ENCODE measurements at places on chromosomes 5 and 9.

DNA sequence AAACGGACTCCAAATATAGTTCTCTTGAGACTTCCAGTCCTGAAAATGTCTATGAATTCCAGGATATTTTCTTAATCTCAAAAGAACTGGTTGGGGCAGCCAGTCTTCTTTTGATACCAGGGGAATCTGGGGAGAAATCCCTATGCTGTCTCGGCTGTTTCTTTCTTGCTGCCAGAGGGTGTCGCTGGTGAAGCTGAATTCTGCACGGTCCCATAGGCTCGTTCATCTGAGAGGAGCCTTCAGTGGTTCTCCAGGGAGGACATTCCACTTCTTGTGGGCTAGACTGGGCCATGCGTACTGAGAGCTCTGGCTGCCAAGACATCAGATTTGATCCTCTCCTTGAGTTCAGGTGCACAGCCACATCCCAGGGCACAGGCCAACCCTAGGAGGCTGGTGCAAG is 155.0 kb upstream of the CLINT1 start:
- DNase-seq: no peak

GRCh38 chr5:89816038-89816437 is 593.5 kb downstream of the CETN3 start:
- no peak for DNase-seq

- no peak for DNase-seq
These were observed 694.3 kb downstream of the NR2F1-AS1 start for GRCh38 chr5:92886751-92887150.

- DNase-seq: no peak
These were observed 36.7 kb downstream of the ZNF618 start for GRCh38 chr9:113912816-113913215.

GRCh38 chr9:98428454-98428853 is 173.0 kb upstream of the TBC1D2 start:
- no peak for DNase-seq

GRCh38 chr5:133236976-133237375 is 185.2 kb downstream of the HSPA4 start:
- no peak for DNase-seq

DNA sequence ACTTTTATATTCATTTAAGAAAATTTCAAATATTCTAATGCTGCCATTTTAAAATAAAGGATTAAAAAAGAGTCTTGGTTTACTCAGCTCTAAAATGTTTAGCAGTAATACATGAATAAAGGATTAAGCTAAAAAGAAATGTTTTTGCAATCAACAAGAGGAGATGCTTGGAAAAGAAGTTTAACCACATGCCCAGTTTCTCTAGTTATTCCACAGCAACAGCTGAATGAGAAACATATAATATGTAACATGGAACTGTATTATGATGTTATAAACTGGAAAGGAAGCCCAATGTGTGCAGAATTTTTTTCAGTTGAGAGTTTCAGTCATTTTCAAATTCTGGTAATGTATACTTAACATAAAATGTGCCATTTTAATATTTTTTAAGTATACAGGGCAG is 76.5 kb upstream of the ALDH1A1 start:
- DNase-seq: no peak

- peak; percentile 63 for DNase-seq
These were observed 43.1 kb downstream of the BOD1 start for GRCh38 chr5:173573126-173573960.

DNA sequence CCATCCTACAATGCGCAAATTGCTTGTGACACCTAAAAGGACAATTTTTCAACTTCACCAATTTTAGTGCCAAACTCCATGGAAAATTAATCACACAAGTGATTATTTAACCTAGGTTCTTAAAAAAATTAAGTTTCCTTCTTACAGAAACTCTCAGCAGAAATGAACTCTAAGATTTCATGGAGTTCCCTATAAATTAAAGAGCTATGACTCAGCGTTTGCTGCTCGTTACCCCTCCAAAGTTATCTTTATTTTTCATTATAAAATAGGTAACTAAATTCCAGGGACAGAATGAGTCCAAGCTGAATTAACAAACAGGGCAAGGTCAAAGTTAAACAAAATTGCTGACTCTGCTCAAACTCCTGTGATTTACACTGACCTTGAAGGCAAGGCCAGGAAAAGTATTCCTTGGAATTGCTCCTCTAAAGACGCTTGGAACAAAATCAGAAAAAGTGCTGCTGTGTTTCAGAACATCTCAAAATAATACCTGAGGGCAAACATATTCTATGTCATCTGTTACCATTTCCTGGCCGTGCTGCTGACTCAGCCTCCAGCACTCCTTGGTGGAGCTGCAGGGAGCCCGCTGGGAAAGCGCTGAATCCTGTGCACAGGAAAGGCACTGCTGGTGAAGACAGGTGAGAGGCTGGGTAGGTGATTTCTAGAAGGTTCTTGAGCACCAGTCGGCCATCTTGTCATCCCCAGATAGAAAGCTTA is 2.5 kb upstream of the CMBL start:
- no peak for DNase-seq

DNA sequence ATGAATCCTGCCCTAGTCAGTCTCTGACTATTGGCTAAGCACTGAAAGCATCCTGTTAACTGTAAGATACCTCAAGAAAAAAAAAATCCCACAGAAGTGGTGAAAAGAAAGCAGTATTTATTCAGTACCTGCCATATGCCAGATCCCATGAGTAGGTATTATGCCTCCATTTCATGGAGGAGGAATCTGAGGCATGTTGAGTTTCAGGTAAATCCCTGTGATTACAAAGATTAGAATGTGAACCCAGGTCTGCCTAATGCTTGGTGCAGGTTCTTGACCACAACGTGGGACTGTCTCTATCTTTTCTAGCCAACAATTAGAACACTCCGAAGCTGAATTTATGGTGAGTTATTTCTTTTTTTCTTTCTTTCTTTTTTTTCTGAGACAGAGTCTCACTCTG is 30.9 kb downstream of the SH3RF2 start:
- DNase-seq: no peak

DNA sequence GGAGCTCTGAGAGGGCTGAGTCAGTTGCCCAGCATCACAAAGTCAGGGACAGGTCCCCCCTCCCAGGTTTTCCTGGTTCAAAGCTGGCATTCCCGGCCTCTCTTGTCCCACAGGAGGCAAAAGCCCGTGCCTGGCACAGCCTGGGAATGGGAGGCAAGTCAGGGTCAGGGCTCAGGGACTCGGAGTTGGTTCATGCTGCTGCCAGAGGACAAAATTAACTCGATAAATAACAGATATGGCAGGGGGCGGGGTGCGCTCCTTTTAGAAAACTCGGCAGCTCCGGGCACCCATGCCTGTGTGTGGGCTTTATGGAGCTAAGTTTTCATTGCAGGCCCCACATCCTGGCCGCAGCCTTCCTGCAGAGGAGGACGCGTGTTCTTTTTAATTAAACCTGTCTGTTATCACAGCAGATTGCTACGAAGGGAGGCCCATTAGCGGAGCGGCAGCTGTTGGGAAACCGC is 62.8 kb upstream of the LMX1B start:
- DNase-seq: no peak

DNA sequence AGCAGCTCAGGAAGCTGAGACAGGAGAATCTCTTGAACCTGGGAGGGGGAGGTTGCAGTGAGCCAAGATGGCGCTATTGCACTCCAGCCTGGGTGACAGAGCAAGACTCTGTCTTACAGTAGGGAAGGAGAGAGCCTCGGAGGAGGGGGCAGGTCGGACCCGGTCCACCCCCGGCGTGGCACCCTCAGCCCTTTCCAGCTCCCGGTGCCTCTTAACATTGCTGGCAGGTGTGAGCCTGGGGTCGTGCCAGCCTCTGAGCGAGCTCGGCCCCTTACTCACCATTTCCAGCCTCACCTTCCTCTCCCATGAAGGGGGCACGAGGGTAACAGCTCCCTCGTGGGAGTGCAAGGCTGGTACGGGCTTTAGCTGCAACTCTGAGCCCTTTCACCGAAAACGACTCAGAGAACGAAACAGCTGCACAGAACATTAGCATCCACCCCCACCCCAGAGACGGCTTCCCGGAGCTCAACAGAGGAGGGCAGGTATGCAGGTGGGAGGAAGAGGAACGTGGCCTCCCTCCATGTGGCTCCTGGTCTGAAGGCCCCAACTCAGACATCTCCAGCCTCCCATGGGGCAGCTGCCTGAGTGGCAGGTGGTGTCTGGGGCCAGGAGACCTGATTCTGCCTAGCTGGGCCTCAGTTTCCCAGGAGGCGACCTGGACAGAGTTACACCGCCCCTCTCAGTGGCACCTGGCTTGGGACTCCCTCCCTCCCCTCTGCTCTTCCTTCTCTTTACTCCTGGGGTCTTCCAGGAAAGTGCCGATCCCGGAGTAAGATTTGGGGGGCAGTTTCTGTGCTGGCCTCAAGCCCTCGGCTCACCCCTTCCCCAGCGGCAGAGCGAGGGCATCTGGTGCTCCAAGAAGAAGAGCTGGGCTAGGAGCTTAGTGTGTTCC is 28.5 kb upstream of the ABO start:
- DNase-seq: no peak
